Right hindlimb (tissue), 1 donor: ENCODE measurements at places on chromosomes 4 and X.
A peak's percentile ranks its signal among the peaks of the same experiment; 100 is the strongest.

DNA sequence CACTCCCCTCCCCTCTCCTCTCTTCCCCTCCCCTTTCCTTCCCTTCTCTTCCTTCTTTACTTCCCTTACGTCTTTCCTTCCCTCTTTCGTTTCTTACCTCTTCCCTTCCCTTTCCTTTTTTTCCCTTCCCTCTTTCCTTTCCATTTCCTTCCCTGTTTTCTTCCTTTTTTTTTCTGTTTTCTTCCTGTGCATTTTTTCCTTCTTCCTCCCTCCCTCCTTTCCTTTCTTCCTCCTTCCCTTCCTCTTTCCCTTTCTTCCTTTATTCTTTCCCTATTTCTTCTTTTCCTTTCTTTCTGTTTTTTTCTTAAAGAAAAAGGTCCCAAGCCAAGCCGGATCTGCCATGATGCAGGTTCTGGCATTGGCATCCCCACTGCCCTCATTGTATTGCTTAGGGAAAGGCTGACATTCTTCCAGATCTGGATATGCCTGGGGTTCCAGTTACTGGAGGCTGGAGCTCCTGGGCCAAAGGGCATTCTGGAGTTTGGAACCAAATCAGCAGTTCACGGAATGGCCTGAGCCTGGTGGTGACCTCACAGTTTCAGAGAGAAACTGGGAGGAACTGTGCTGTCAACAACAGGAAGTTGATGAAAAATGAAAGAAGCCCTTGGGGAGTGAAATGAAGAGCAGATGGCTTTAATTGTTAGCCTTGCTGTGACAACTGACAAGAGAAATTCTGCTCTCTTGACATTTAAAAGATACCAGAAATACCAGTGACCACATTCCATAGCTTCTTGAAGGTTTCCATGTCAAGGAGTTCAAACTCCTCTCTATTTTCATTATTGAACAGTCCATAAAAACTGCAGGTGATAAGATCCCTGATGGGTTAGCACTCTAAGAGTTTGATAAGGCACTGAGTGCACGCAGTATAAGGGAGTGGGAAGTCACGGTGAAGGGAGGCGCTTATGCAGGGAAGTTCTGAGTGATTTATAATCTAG lies 622.1 kb downstream of the SPRY1 start:
- peak; percentile 49 for DNase-seq

DNA sequence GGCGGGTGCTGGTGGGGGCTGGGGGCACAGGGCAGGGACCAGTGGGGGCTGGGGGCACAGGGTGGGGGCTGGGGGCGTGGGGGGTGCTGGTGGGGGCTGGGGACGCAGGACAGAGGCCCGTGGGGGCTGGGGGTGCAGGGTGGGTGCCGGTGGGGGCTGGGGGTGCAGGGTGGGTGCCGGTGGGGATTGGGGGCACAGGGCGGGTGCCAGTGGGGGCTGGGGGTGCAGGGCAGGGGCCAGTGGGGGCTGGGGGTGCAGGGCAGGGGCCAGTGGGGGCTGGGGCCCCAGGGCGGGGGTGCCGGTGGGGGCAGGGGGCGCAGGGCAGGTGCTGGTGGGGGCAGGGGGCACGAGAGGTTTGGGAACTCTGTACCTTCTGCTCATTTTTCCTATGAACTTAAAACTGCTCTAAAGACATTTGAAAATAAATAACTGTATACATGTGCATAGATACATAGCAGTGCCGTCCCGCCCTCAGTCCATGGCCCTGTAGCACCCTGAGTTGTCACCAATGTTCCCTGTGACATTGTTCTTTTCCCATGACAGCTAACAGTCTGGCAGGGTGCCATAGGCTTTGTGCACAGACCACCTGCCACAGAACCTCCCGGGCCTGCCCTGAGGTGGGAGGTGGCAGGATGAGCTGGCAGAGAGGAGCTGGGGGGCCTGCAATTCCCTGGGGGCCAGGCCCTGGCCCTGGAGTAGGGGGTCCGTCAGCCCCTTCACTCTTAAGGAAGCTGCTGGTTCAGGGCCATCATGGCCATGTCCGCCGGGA lies 35.6 kb upstream of the ADRA2C start:
- DNase-seq = no peak

- DNase-seq = no peak
These were observed 46.1 kb upstream of the S100G start for GRCh38 chrX:16603822-16604221.

DNA sequence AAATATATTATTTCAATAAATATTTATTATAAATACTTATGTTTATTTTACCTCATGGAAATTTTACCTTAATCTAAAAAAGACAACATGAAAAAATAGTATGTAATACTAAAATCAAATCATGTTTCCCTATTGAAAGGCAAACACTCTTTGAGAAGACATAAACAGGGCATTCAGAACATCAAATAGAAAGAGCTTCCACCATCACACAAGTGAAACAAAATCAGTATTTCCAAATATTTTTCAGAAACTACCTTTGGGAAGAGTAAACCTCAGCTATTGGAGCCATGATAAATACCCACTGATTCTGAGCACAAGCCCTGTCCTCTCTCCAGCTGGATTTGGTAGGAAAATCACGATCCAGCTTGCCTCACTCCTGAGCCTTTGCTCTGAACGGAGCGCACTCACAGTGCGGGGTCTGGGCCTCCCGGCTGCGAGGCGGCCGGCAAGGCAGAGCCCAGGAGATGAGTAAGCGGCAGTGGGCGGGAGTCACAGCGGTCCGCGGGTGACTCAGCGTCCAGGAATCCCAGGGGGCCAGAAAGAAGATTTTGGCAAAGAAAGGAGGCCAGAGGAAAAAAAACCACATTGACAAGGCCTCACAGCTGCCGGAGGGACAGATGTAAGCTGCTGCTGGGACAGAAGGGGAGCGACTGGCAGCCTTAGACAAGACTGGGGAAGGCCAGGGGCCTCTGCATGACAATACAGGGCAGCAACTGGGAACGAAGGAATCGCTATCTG lies 14.7 kb upstream of the ANXA5 start:
- peak; percentile 90 for DNase-seq

DNA sequence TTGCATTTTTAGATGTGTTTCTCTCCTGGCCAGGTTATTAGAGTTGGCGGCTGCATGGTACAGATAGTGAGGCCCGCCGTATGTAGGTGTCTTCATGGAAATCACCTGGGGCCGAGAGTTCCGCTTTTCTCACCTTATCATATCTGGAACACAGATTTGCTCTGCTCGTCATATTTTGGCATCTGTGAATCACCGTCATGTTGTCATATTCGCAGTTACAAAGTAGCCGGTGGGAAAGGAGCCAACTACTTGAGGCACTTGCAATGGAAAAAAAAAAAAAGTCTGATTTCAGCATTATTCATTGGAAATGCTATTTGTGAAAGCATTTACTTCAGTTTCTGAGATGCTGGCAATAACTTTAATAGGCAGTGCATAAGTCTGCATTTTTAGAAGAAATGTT lies 1715.2 kb upstream of the TENM3 start:
- peak; percentile 22 for DNase-seq

GRCh38 chrX:17662391-17662790 lies 74.9 kb upstream of the SCML1 start:
- no peak for DNase-seq

GRCh38 chr4:10094841-10095240 lies 21.8 kb downstream of the WDR1 start:
- DNase-seq = no peak

DNA sequence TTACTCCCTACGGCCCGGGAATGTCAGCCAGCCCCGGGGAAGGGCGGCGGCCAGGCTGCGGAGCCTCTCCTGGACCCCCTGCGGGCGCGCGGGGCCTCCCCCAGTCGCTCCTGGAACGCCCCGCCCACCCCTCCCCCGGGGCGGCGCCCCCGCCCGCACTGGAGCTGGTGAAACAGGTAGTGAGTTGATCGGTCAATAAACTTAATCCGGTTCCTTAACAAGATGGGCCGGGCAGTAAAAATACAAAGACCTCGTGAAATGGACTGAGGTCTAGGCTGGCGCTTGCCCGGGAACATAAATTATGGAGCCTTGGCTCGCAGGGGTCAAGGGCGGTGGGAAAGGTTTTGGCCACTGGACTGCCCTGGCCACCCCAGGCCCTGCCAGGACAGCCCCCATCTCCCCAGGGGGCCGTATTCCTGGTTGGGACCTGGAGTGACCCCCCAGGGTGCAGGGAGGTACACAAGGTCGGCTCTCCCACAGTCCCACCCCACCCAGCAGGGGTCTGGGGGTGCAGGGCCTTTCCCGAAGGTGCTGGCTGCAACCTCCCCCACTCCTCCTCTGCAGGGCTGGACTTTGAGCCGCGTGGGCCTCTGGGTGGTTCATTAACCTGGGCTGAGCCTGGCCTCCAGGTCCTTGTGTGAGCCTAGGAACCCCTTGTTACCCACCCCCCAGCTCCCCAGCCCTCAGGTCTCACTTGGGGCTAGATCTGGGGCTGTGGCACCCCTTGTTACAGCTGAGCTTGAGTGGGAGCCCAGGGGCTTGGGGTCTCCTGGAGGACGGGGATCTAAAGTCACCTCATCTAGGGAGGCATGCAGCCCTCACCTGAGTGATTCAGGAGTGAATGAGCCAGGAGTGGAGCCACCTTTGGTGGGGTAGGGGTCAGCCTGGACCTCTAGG lies 2.5 kb downstream of the FGFR3 start:
- DNase-seq = no peak
